ENCODE measurements at places on chromosomes 1 and 21.

- DNase-seq, result no peak
These were observed 319.2 kb upstream of the SPAG17 start for GRCh38 chr1:118504221-118504644.

DNA sequence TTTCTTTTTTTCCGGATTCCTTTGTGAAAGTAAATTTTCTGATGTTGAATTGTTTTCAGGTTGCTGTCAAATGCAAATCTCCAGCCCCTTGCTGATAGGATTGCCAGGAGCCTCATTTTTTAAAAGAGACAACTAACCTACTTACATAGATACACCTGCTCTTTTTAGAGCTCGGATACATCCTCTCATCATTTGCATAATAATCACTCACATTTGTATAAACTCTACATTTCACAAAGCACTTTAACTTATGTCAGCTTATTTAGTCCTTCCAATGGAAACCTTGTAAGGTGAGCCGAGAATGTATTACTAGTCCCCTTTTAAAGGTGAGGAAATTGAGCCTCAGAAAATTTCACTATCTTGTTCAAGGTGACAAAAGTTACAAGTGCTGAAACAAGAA is 84.8 kb downstream of the KCTD3 start:
- DNase-seq, result no peak

GRCh38 chr1:25474439-25475047 is 43.8 kb downstream of the MACO1 start:
- no peak for DNase-seq

DNA sequence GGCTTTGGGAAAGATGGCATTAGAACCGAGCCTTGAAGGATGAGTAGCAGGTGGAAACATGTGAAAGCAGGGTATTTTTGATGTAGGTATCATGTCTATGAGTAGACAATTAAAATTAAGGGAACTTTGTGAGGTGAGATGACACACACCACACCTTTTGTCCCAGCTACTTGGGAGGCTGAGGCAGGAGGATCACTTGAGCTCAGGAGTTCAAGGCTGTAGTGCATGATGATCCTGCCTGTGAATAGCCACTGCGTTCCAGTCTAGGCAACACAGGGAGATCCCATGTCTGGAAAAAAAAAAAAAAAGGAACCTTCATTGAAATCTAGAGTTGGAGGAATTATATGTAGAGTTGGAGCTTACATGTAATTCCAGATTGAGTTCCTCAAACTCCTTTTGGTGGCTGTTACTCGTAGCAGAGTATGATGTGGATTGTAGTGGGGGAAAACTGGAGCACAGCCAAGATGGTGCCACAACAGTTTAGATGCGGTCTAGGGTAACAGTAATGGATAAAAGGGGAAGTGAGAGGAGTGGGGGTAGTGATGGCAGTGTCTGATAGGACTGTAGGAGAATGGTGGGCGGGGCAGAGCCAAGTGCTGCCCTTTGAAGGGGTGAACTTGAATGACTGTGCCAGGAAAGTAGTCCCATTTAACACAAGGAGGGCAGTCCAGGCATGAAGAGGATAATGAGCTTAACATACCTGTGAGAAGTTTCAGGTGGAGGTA is 17.4 kb downstream of the AK4 start:
- DNase-seq, result no peak

DNA sequence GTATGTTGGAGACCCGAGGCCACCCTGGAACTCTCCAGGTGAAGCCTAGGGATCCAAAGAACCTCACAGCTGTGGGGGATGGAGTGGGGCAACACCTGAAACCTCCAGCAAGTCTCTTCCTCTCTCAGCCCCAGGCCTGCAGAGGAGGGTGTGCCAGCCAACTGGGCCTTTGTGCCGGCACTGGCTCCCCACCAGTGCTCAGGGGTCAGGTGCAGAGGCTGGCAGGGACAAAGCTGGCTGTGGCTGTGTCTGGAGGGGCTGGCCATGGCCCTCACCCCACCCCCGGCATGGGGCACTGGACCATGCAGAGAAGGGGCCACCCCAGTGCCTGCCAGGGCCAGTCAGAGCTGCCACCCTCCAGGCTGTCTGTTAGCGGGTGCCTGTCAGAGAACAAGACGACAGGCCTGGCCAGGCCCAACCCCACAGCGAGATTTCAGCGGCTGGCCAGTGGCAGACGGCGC is 3.9 kb downstream of the COL18A1 start:
- no peak for DNase-seq

DNA sequence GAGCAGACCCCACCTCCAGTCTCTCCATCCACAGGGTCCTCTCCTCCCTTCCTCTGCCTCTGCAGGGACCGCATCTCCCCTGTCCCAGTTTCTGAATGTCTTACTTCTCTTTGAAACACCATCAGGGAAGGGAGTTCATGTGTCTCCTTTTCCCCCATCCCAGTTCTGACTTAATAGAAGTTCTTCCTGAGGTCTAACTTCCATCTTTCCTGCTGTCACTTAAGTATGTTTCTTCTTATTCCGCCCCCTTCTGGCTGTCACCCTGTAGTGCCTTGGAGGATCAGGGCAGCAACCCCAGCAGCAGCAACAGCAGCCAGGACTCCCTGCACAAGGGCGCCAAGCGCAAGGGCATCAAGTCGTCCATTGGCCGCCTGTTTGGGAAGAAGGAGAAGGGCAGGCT is 29.3 kb downstream of the MYOG start:
- DNase-seq, result no peak

DNA sequence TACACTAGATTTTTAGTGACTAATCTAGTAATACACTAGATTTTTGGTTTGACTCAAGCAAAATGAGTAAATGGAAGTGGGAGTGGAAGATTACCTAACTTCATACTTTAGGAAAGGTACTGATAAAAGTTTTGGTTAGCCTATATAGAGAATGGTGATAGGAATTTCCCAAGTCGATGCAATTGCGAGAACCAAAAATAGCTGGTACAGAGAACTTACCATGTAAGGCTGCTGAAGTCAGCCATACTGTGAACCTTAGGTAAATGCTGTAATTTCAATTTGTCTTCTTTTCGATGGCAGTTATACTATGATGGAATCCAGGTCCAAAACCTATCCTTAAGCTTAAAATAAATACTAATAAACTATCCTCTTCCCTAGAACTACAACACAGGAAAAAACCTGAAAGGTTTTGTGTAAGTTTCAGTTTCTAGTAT is 4.6 kb downstream of the PNRC2 start:
- DNase-seq, result no peak

DNA sequence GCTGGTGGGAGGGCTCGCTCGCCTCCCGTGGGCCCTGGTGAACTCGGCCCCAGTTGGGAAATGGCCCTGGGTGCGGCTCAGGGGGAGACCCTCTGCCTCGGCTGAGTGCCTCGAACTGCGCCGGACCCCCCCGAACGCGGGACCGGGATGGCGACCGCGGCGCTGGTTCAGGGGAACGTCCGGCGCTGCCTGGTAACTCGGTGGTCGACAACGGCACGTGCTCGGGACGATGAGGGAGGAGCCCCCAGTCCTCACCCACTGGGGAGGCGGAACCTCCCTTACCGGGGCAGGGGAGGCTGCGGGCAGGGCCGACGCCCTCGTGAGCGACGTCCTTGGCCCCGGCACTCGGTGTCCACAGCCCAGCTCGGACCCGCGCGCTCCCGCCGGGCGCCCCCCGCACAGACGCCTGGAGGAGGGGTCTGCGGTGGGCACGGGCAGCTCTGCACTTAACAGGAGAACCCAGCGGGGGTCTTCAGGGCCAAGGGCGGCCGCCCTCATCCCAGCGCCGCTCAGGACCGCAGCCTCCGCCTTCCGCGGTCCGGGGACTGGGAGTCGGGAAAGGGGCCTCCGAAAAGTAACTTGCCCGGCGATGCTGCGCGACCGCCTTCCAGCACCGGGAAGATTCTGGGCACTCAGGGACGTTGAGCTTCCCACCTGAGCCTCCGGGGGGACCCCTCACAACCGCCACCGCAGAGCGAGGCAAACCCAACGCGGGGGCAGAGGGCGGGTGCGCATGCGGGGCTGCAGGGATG is 1.7 kb downstream of the HES4 start:
- DNase-seq, result no peak

DNA sequence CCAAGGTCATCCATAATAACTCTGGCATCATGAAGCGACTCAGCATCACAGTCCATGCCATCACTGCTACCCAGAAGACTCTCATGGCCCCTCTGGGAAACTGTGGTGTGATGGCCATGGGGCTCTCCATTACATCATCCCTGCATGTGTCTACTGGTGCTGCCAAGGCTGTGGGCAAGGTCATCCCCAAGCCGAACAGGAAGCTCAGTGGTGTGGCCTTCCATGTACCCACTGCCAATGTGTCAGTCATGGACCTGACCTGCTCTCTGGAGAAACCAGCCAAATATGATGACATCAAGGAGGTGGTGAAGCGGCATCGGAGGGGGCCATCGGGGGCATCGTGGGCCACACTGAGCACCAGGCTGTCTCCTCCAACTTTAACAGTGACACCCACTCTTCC is 65.1 kb upstream of the ARHGAP29 start:
- no peak for DNase-seq

GRCh38 chr1:4684864-4685522 is 30.6 kb downstream of the AJAP1 start:
- DNase-seq, result no peak

DNA sequence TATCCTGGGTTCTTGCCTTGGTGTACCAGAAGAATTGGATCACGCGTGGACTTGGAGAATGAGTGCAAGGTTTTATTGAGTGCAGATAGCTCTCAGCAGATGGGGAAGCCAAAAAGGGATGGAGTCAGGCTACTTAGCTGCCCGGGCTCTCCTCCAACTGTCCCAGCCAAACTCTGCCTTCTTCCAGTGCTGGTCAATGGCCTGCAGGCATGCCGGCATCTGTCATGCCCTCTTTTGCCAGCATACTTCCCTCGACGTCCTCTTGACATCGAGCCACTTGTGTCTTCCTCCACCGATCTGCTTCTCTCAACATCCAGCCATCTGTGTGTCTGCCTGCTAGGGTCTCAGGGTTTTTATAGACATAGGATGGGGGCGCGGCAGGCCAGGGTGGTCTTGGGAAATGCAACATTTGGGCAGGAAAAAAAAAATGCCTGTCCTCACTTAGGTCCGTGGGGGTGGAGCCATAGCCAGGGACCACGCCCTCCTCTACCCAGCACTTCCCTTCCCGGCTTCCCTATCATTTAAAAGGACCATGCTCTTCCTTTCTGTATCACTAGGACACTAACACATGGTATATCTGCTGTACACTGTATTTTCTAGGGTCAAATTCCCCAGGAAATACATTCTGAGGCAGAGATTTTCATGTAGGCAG is 47.0 kb upstream of the BCAR3 start:
- no peak for DNase-seq

DNA sequence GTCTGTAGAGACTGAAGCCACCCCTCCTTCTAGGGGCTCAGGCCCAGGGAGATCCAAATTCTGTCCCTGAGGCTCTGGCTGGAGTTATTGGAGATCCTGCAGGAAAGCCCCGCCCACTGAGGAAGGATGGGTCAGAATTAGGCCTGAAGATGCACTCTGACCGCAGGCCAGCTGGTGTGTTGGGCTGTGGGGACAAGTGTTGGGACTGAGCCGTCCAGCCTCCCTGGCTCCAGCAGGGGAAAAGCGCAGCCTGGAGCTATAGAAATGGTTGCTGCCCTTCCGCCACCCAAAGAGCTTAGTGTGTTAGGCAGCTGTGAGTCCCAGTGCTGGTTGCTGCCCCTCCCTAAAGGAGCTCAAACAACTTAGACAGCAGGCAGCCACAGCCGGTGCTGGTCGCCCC is 33.0 kb upstream of the PRRX1 start:
- no peak for DNase-seq

- DNase-seq, result peak; percentile 17
These were observed 122.8 kb downstream of the PLPP3 start for GRCh38 chr1:56456435-56457101.

DNA sequence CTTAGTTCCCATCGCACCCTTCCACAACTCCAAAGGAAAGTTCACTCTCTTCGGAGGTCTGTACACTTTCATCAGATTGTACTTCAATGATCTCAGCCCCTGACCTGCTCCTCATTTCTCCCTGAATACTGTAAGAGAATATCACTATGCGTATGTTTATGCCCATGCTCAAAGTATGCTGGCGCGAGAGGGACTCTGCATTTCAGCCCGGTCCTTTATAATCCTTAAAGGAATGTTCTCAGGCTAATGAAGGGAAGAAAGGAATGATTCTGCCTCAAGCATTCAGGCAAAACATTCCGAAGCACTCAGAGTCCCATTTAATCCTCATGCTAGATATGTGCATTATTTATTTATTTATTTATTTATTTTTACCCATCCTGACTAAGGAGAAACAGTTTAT is 76.8 kb downstream of the PLD5 start:
- DNase-seq, result no peak

DNA sequence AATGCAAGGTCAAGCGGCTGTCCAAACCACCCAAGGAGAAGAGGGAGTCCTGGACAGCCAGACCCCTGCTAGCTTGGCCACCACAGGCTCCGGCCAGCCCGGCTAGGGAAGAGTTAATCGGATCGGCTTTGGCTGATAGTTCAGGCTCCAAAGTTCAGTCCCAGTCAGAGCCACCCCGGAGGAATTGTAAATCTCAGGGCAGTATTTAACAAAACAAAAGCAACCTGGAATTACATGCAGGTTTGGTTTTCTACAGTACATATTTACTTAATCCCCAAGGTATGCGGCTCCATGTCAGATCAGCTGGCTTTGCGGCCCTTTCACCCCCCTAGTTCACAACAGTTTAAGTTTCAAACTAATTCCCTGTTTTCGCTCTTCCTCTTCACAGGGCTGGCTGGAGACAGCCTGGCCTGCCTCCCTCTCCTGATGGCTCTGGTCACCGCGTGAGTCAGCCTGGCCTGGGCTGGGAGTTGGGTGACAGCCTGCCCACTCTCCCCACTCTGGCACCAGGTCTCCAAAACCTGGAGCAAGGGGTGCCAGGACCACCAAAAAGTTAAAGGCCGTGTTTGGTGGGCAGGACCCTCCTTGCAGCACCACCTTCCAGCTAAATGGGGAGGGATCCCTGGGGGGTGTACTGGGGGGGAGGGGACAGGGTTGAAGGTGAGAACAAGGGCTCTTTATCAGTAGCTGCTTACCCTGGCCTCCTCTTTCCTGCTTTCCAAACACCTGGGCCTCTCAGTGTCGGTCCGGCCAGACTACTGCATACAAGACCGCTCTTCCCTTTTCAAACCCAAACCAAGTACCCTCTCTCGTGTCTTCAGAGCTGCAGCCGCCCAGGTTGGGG is 1.9 kb downstream of the DHRS3 start:
- no peak for DNase-seq
